Natural killer cell treated with Interleukin-12 subunit alpha and Interleukin-12 subunit beta and Interleukin-15 and Interleukin-18, amount 100 ng/mL, for 72 hours (primary cell): ENCODE measurements at places on chromosomes 12 and 14. TPM values are rescaled to one million over a fixed set of nuclear protein-coding genes. Genes with fewer than 3 reads are reported as not detected.

GRCh38 chr12:104250366-104251125 lies 35.0 kb downstream of the TXNRD1 start:
- no peak for DNase-seq

DNA sequence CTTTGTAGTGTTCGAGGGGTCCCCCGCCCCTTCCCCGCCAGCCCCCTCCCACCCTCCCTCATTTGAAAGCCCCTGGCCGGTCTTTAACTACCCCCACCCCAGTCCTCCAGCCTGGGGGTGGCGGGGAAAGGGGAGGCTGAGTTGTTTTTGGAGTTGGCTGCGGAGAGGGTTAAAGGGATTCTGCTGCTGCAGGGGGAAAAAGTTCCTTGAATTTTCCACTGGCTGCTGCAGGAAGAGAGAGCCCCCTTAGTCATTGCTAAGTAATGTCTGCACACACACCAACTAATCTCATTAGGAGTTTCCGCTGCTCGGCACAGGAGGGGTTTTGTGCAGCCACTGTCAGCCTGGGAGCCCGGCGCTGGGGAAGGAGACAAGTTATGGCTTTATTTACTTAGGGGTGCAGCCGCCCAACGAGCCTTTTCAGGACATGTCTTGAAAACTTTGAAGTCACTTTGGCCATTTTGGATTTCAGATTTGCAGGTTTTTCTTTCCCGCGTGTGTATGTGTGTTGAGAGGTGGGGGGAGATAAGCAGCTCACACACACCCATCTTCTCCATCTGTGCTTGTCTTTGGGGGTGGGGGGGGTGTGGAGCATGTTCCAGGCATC lies 1.8 kb downstream of the ELK3 start:
- DNase-seq = no peak

HVCN1 gene
- total RNA-seq = 3.3 TPM

- DNase-seq = no peak
Observed at GRCh38 chr12:115872212-115872611, 405.3 kb downstream of the MED13L start.

- no peak for DNase-seq
Observed at GRCh38 chr14:73758392-73759182, 44.4 kb upstream of the PNMA1 start.

DNA sequence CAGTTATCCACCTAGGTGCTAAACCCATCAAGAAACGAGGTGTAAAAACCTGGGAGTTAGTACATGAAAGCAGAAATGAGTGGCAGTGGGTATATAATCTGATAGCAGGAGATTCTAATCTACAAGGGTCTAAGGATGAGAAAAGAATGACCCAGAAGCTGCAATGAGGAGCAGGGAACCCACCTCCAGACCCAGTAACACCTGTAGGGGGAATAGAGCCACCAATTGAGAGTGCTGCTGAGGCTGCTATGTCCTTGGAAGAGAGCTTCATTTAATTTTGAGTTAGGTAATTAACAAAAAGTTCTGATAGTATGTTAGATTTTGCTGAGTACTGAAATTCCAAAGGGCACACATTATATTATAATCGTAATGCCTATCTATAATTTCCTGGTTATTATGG lies 89.8 kb downstream of the KITLG start:
- no peak for DNase-seq

- no peak for DNase-seq
Observed at GRCh38 chr14:62657376-62657775, 387.9 kb downstream of the KCNH5 start.

SERPINA9 gene
- not detected for total RNA-seq

FGF6 gene
- total RNA-seq = not detected

- DNase-seq = no peak
Observed at GRCh38 chr12:24460099-24460498, 488.8 kb downstream of the BCAT1 start.

DNA sequence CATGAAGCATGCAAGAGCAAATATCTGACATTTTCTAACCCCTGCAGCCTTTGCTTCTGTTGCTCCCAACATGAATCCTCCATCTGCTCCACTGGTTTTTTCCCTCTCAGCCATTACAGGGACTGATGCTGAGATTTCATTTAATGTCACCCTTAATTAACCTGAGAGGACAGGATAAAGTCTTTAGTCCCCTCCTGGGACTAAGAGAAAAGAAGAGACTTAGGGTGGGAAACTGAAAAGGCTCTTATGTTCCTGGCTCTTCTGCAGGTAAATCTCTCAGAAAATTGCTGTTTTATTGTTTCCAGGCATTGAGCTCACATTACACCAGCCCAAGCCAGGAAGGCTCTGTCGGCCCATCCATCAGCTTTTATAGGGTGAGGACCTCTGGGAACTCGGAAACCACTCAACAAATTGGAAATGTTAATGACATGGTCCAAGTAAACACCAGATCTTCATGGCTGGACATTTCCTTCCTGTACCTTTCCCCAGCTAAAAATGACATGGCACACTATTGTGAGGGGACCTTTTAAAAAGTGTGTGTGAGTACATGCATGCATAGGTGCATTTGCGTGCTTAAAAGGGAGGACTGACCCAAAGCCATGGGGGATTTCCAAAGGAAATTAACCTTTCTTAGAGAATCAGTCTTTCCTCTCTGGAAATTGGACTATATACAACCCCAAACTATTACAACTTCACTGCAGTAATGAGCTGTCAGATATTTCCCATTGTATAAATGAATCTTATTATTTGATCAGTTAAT lies 408.1 kb upstream of the TMTC1 start:
- no peak for DNase-seq

DTX1 gene
- 1.2 TPM for total RNA-seq

DNA sequence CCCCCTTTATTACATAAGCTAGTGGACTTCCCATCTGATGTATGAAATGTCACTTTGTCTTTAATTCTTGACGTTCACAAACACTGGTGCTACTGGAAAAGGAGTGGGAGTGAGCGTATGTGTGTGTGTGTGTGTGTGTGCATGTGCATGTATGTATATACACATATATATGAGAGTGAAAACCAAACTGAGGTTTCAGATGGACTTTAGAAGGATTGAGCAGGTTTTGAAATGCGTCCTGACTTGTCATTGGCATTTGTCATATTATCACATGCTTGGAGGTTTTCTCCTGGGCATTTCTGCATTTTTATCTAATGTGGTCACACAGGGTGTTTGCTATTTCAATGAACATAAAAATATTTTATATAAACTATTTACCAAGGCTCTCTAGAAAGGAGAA lies 1085.9 kb downstream of the BCL11B start:
- DNase-seq = no peak

KLRF1 gene
- total RNA-seq = 2.1 TPM

- DNase-seq = no peak
Observed at GRCh38 chr12:27261866-27262265, 17.8 kb downstream of the STK38L start.

GRCh38 chr12:4506870-4507269 lies 31.8 kb upstream of the RAD51AP1 start:
- no peak for DNase-seq

ACVRL1 gene
- total RNA-seq = not detected

GRCh38 chr14:96203635-96204034 lies 1.0 kb upstream of the BDKRB2 start:
- no peak for DNase-seq

SPIC gene
- not detected for total RNA-seq

- DNase-seq = no peak
Observed at GRCh38 chr14:58771016-58771415, 133.3 kb downstream of the DACT1 start.

FAM186B gene
- total RNA-seq = 2.3 TPM

DNA sequence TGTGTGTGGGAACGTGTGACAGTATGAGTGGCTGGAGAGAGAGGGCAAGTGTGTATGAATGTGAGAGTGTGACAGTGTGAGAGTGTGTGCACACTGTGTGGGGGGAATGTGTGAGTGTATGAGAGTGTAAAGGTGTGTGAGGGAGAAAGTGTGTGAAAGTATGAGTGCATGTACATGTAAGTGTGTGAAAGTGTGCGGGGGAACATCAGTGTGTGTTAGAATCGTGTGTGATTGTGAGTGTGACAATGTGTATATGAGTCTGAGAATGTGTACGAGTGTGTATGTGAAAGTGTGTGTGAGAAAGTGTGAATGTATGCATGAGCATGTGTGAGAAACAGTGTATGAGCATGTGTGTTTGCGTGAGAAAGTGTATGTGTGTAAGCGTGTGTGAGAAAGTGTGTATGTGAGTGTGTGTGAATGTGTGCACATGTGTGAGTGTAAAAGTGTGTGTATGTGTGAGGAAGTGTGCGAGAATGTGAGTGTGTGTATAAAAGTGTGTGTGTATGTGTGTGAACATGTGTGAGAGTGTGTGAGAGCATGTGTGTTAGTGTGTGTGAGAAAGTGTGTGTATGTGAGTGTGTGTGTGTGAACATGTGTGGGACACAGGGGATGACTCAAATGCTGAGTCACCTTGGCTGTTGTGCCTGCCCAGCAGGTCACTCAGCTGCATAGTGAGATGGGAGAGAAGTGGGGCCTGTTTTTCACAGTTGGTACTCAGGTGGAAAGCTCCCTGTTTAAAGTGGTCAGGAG lies 220.5 kb upstream of the TBX3 start:
- no peak for DNase-seq

- DNase-seq = no peak
Observed at GRCh38 chr14:96272777-96273473, 16.9 kb downstream of the BDKRB1 start.

DNA sequence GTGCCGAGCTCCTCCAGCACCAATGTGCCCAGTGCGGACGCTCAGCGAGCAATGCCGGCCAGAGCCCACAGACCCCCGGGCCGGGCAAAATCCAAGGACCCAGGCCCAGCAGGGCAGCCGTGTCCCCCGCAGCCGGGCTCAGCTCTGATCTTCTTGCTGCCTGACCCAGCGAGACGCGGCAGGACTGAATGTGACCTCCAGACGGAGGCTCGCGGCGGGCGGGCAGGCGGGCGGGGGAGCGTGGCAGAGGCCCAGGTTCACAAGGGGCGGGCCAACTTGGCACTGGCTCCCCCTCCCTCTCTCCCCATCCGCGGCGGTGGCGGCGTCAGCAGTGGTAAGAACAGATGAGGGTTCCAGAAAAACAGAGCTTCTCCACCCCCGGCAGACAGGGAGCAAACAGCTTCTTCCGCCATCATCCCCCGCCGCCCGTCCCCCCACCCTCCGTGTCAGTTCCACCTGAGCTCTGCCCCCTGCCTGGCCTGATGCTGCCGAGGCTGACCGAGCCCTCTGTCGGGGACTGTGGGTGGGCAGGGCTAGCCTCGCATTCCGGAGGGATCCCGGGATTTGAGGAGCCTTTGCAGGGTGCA lies 94.3 kb downstream of the RFLNA start:
- DNase-seq = no peak

RERGL gene
- total RNA-seq = not detected

GRCh38 chr12:122836027-122836921 lies 1.0 kb downstream of the HIP1R start:
- no peak for DNase-seq

DNA sequence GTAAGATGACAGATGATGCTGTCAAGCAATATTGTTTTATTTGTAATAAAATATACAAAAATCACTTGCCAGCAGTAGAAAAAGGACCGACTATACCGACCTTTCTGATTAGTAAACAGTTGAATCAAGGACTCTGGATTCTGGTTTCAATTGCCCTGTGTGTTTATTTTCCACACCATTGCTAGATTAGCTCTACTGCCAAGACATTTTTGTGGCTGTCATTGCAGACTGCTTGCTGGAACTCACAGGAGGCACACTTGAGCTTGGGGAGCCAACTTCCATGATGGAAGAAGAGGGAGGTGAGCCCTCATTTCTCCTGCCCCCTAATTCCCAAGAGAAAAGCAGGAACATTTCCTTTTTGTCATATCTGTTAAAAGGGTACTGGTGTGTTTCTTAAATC lies 51.3 kb downstream of the MAPKAPK5 start:
- no peak for DNase-seq

DNA sequence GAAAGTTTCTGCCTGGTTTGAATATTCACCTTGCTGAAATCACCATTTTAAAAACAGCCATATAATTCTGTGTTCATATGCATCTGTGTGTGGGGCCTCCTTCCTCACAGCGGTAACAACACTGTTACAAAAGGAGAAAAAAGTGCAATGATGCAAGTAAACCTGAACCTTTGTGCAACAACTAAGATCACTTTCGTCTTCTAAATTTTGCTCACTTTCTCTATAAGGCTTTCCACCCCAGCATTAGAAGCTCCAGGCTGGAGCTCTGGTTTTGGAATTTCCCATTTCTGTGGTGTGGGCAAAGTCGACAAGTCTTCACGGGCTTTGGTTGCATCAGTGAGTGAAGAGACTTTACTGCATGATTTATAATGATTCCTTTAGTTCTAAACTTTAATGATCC lies 18.4 kb downstream of the FGD6 start:
- DNase-seq = no peak

COX14 gene
- total RNA-seq = 39.9 TPM

MYO1A gene
- total RNA-seq = 2.5 TPM

- no peak for DNase-seq
Observed at GRCh38 chr12:95411057-95411456, 62.9 kb upstream of the METAP2 start.

RIPK3 gene
- total RNA-seq = 12.5 TPM

DNA sequence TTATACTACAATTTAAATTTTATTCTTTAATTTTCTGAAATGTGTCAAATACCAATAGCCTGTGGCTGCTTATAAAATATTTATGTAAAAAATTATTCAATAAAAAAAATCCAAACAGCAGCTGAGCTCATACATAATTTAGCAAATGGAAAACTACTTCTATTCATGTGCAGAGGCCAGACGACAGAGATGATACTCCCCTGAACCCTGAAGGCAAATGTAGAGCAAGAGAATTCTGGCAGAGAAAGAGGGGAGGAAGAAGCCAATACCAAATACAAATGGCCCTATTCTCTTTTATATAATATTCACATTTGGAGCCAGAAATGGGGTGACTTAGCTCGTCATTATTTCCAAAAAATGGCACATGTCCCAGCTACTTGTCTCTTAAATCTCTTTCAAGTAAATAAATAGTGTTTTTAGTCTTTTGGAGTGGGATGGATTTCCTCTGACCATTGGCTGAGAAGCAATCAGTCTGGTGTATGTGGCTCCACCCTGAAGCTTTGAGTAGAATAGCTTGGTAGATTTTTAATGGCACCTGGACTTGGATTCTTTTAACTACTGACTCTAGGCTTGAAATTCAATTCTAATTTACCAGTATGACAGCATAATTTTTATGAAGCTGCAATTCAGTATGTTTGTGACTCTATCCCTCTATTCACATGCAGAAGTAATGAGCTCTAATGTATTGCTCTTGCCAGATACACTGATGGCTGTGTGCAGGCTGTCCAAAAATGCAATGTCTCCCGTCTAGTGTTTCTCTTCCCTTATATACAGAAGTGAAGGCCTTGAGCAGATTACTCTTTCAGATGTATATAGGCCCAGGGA lies 113.4 kb upstream of the SCAF11 start:
- DNase-seq = no peak

DNA sequence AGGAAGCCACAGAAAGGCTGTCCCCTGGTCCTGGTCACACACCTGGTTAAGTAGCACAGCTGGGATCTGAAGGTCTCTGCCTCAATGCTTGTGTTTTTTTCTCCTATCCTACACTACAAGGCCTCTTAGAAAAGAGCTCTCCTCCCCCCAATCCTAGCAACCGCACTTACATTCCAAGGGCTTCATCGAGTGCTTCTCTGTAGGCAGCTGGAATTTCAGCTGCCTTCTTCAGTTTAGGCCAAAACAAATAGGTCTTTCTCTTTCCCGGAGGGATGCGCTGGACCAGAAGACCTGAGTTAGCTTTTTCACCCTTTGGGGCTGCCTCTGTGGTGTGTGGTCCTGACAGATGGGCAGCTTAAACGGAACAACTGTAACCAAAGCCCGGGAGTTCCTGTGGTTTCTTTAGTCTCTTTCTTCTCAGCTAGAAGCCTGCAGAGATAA lies 109.7 kb downstream of the GPATCH2L start:
- DNase-seq = no peak

- DNase-seq = no peak
Observed at GRCh38 chr14:90815822-90816662, at the start of gene TTC7B. Gene TTC7B, minus strand, starts transcription at chr14:90816430. Its CDS starts 135 bp downstream, at chr14:90816295.
